ENCODE measurements at places on chromosomes 2 and 18.

DNA sequence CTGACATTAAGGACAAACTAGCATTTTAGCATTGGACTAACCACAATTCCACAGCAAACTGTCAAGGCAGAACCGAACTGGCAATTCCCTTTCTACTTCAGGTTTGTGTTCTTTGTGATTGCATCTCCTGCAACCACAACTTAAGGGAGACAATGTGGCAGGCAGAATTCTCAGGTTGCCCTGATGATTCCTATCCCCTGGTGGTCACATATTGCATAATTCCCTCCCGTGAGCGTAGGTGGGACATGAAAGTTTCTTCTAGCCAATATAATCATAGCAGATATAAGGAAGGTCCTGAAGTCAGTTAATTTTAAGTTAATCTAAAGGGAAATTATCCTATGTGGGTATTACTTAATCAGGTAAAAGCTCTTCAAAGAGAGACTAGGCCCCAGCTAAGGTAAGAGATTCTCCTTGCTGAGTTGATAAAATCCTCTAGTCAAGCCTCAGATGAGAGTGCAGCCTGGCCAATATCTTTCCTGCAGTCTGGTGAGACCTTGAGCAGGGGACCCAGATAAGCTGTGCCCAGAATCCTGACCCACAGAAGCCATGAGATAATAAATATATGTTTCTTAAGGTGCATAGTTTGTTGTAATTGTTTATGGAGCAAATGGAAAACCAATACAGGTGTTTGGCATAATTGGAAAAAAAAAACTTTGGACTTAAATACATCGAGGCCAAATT is 45.9 kb upstream of the TNP1 start:
- no peak for DNase-seq

GRCh38 chr2:230865766-230866755 is 1.3 kb downstream of the ITM2C start:
- DNase-seq: no peak

GRCh38 chr2:168705534-168706470 is 96.6 kb upstream of the NOSTRIN start:
- no peak for DNase-seq

GRCh38 chr2:30239308-30239985 is 8.1 kb downstream of the LBH start:
- DNase-seq: peak; percentile 41

DNA sequence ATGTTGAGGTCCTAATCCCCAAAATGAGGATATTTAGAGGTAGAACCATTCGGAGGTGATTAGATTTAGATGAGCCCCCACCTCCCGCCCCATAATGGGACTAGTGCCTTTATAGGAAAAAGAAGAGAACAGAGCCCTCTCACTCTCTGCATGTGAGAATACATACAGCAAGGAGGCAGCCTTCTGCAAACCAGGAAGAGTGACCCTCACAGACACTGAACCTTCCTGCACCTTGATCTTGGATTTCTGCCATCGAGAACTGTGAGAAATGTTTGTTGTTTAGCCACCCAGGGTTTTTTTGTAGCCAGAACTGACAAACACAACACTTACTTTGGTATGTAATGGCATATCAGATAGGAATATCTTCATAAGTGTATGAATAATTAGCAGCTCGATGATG is 83.7 kb downstream of the XIRP2 start:
- DNase-seq: no peak

GRCh38 chr18:47832348-47832747 is 98.1 kb downstream of the SMAD2 start:
- DNase-seq: no peak

DNA sequence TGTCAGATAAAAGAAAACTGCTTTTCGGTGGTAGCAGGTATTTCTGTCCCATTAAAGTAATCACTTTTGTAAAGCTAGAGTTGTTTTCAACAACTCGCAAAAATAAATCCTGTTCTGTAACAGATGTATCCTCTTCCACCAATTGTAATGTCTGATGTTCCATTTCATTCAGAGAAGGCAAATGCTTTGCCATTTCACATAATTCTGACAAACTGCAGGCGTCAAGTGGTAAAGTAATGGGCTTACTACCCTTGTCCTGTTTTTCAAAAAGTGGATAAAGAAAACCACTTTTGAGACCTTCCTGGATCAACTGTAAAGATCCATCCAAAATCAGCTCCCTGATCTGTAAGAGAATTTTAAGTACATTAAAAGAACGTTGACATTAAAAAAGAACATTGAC is 16.6 kb downstream of the METTL4 start:
- DNase-seq: no peak

DNA sequence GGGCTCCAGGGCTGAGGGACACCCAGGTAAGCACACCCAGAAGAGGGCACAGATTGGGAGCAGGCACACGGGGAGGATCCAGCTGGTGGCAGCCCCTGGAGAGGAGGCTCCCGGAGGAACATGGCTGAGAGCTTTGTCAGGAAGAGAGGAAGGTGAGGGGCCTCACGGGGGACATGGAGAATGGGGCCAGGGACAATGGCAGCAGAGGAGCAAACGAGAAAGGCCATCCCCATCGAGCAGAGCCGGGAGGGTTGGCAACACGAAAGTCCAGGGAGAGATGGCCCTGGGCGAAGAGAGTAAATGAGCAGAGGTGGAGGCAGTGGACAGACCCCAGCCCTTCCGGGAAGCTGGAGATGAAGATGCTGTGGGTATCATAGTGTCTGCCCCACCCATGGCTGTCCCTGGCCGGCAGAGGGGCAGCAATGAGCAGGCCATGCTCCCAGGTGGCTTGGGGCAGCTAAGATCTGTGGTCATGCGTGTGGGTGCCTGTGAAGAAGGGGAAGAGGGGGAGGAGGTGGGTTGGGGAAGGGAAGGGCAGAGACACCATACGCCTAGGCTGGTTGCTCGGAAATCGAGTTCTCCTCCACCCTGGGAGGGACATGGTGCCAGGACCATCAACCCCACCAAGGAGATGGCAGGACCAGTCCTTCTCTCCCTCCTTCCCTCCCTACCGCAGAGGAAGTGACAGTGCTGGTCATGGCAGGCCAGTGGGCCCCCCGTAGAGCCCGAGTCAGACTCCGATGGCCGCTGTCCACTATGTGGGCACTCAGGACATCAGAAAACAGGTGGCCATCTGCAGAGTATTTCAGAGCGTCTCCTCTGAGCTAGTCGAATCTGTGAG is 191.7 kb downstream of the NDUFA10 start:
- no peak for DNase-seq

DNA sequence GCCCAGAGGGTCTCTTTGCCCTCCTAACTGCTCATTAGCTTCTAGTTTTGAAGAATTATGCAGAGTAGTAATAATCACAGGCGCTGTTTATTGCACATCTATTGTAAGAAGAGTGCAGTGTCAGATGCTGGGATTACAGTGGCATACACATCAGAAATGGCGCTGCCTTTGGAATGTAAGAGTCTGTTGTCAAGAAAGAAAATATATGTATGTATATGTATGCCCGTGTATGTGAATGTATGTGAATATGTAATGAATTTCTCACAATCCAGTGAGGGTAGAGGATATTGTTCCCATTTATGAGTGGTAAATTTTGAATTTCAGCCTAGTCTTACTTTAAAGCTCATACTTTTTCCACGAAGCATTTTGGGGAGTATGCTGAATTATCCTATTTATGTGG is 127.5 kb downstream of the PARD3B start:
- DNase-seq: no peak

DNA sequence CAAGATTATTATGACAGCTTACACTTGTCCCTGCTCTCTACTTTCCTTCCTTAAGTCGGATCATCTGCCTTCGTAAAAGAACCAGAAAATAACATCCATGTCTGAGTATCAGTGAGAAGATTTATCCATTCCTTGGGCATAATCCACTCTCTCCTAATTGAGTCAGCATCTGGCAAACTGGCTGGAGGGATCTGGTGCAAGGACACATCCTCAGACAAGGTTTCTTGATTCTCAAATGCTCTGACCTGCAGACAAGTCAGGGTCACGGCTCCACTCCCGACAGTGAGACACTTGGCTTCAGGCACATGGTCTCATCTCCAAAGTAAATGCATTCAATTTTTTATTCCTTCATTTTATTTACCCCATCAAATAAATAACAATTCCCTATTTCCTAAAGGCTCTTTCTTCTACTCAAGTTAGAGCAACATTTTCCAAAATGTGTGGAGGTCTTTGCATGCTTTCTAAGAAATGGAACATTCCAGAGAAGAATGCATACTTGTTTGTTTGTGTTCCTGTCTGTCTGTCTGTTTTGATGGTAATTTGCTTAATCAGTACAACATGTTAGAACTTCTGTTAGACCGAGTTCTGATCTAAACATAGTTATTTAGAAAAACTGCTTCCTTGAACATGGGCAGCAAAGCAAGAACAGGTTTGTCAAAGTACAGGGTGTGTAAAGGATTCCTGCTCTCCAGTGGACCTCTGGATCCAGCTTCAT is 246.9 kb downstream of the IRS1 start:
- no peak for DNase-seq

DNA sequence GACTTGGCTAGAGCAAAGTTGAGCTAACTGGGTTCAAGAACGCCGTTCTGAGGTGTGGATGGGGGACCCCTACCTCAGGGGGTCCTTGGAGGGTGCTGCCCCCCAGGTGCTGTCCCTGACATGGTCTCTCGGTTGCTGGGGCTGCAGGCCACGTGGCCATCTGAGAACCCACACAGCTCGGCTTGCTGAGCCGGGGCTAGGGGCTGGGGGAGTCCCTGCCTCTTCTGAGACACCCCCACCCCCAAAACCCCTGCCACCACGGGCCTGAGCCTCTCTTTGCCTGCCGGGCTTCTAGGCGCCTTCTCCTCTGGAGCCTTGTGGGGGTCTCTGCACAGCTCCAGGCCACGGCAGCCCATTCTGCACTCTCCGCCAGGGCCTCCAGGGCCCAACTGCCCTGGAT is 52.0 kb upstream of the LAMA1 start:
- no peak for DNase-seq

- no peak for DNase-seq
Observed at GRCh38 chr2:129880971-129881370, 98.5 kb upstream of the RAB6C start.

DNA sequence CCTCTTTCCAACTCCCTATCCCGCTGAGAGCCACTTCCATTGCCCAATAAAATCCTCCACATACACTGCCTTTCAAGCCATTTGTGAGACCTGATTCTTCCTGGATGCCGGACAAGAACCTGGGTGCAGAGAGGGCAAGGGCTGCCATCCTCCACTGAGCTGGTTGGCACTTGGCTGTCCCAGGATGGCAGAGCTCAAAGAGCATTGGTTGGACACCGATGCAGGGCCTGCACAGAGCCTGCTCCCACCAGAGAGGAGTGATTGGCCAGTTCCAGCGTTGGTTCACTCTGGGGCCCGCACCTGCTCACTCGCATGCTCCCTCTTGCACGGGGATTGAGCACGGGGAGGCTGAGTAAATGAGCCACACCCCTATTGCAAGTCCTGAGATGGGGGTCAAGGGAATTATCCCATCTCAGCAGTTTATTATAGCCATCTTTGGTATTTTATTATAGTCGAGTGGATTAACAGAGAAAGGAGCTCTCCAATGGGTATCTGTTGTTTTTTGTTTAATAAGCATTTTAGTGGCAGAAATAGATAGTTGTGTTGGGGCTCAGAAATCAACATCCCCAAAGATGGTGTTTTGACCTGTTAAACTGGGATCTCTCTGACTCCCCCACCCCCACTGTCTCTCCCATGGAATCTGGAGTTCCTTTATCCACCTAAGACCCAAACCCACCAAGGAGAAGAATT is 19.8 kb upstream of the MGAT4A start:
- DNase-seq: no peak

- no peak for DNase-seq
Observed at GRCh38 chr2:101741775-101742520, 44.4 kb downstream of the MAP4K4 start.

GRCh38 chr18:66764230-66764629 is 160.3 kb upstream of the CDH19 start:
- no peak for DNase-seq
